Chondrocyte (in vitro differentiated cells): ENCODE measurements at places on chromosomes 4 and X. TPM values are rescaled to one million over a fixed set of nuclear protein-coding genes. Genes with fewer than 3 reads are reported as not detected.

- H3K4me3 ChIP-seq = no peak overlapping the region
- DNase-seq = no peak
- H3K36me3 ChIP-seq = no peaks in the 10 kb centered on the region
- no peak overlapping the region for H3K27ac ChIP-seq
Measured at GRCh38 chr4:158347556-158347955, 137.3 kb downstream of the TMEM144 start.

- no peak for DNase-seq
Measured at GRCh38 chr4:6182376-6183280, 17.7 kb downstream of the JAKMIP1 start.

GRCh38 chrX:8834392-8834791 lies 33.2 kb upstream of the FAM9A start:
- no peak overlapping the region for H3K4me3 ChIP-seq
- no peak overlapping the region for H3K27ac ChIP-seq
- no peaks in the 10 kb centered on the region for H3K36me3 ChIP-seq
- no peaks in the 10 kb centered on the region for H3K4me1 ChIP-seq
- H3K27me3 ChIP-seq = peaks cover 9% of the 10 kb centered on the region

GRCh38 chr4:24794916-24795665 lies at the start of gene SOD3:
SOD3 (plus strand) TSS chr4:24795573; CDS start chr4:24799522, 3,949 bp downstream.
- no peak for DNase-seq
- H3K27ac ChIP-seq = peak within 1 kb of the TSS; percentile 92
- peaks cover 29% of the 10 kb centered on the region for H3K4me1 ChIP-seq
- no peaks in the 10 kb centered on the region for H3K36me3 ChIP-seq
- H3K27me3 ChIP-seq = peaks cover 6% of the 10 kb centered on the region
- peak within 1 kb of the TSS; percentile 69 for H3K4me3 ChIP-seq

DNA sequence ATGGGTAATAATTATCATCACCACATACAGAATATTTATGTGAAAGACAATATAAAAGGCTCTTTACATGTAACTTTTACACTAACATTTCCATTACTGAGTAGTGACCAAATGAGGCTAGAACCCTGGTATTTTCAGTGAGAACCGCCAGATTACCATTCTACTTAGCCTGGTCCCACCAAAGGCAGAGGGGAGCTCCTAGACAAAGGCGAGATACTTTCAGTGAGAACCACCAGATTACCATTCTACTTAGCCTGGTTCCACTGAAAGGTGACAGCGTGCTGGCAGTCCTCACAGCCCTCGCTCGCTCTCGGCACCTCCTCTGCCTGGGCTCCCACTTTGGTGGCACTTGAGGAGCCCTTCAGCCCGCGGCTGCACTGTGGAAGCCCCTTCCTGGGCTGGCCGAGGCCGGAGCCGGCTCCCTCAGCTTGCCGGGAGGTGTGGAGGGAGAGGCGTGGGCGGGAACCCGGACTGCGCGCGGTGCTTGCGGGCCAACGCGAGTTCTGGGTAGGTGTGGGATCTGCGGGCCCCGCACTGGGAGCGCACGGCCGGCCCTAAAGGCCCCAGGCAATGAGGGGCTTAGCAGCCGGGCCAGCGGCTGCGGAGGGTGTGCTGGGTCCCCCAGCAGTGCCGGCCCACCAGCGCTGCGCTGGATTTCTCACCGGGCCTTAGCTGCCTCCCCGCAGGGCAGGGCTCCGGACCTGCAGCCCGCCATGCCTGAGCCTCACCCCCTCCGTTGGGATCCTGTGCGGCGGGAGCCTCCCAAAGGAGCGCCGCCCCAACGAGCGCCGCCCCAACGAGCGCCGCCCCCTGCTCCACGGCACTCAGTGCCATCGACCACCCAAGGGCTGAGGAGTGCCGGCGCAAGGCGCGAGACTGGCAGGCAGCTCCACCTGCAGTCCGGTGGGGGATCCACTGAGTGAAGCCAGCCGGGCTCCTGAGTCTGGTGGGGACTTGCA lies 1276.1 kb downstream of the PCDH7 start:
- no peak overlapping the region for H3K27ac ChIP-seq
- no peaks in the 10 kb centered on the region for H3K27me3 ChIP-seq
- H3K4me1 ChIP-seq = no peaks in the 10 kb centered on the region
- H3K36me3 ChIP-seq = no peaks in the 10 kb centered on the region
- H3K4me3 ChIP-seq = peak overlapping the region; percentile 52
- peak; percentile 83 for DNase-seq

- no peaks in the 10 kb centered on the region for H3K4me1 ChIP-seq
- no peaks in the 10 kb centered on the region for H3K36me3 ChIP-seq
- peak; percentile 91 for DNase-seq
- no peaks in the 10 kb centered on the region for H3K27me3 ChIP-seq
Measured at GRCh38 chr4:2069161-2069971, 10.2 kb downstream of the NAT8L start.

DNA sequence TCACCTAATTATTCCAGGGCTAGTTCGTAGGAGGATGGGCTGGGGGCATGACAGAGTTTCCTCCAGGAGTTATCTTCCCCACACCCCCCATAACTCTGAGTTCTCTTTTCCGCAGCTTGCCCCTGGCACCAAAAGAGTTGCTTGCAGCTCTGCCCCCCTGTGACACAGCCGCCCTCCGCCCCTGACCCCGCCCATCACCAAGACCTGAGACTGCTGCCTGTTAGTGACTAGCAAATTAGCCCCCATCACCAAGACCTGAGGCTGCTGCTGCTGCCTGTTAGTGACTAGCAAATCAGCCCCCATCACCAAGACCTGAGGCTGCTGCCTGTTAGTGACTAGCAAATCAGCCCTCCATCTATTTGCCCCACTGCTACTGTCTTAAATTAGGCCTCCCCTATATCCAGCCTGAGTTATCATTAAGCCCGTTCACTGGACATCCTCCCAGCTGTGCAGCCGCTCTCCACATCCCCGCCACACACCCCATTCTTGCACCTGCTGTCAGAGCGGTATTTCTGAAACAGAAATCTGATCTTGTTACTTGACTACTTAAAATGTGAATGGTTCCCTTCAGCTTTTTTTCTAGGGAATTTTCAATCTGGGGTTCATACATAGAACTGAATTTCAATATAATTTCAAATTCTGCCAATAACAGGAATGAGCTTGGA lies 1.5 kb upstream of the PAPSS1 start:
- H3K27me3 ChIP-seq = no peaks in the 10 kb centered on the region
- no peak for DNase-seq
- H3K4me3 ChIP-seq = peak overlapping the region; percentile 86
- H3K36me3 ChIP-seq = peaks cover 2% of the 10 kb centered on the region
- H3K4me1 ChIP-seq = peaks cover 41% of the 10 kb centered on the region

DNA sequence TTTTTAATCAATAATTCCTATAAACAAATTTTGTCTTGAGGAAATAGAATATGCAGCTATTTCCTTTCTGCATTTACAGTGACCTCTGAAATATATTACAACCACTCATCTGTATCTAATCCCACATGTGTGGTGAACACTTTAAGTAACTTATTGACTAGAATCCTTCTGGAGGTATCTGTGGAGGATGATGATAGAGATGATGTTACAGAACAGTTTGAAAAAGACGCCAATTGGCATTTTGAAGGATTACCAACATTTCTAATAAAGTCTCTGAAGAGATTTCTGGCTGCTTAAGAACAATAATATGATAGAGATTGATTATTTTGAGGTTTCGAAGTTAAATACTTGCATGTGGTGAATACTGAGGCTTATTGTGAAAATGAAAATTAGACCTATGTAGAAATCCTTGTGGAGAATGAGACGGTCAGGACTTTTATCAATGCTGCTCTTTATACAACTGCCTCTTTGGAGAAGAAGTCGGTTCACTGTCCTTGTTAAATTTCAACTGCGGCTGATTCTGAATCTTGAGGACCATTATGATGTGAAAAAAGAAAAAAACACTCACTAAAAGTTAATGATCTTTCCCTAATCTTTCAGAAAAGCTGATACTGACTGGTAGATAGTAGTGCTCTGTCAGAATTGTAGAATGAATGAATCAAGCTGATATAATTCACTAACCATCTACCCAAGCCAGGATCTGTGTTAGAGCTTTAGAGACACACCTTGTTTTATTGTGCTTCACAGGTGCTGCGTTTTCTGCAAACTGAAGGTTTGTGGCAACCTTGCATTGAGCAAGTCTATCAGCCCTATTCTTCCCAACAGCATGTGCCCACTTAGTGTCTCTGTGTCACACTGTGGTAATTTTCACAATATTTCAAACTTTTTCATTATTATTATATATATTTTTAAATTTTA lies 204.7 kb downstream of the SPRY1 start:
- peaks cover 16% of the 10 kb centered on the region for H3K4me1 ChIP-seq
- no peak overlapping the region for H3K27ac ChIP-seq
- H3K27me3 ChIP-seq = no peaks in the 10 kb centered on the region

GRCh38 chrX:86103061-86103460 lies 45.2 kb upstream of the DACH2 start:
- H3K36me3 ChIP-seq = no peaks in the 10 kb centered on the region
- peaks cover 7% of the 10 kb centered on the region for H3K27me3 ChIP-seq
- DNase-seq = no peak
- no peak overlapping the region for H3K27ac ChIP-seq

DNA sequence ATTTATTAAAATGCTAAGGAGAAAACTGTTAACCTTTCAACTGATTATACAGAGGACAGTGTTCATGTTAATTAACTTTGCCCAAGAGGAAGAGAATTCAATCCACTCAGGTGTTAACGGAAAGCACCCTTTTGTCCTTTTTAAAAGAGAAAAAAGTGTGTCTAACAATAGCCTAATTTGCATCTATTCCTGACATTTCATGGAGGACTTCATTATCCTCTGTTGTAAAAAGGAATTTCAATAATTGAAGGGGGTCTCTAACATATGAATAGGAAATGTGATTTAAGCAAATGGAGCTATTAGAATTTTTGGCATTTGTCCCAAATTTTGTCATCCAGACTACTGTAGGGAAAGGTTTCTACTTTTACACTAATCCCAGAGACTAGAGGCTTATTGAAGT lies 44.6 kb upstream of the GC start:
- no peak for DNase-seq
- no peaks in the 10 kb centered on the region for H3K36me3 ChIP-seq
- peaks cover 15% of the 10 kb centered on the region for H3K27me3 ChIP-seq
- H3K4me3 ChIP-seq = no peak overlapping the region
- no peak overlapping the region for H3K27ac ChIP-seq

DNA sequence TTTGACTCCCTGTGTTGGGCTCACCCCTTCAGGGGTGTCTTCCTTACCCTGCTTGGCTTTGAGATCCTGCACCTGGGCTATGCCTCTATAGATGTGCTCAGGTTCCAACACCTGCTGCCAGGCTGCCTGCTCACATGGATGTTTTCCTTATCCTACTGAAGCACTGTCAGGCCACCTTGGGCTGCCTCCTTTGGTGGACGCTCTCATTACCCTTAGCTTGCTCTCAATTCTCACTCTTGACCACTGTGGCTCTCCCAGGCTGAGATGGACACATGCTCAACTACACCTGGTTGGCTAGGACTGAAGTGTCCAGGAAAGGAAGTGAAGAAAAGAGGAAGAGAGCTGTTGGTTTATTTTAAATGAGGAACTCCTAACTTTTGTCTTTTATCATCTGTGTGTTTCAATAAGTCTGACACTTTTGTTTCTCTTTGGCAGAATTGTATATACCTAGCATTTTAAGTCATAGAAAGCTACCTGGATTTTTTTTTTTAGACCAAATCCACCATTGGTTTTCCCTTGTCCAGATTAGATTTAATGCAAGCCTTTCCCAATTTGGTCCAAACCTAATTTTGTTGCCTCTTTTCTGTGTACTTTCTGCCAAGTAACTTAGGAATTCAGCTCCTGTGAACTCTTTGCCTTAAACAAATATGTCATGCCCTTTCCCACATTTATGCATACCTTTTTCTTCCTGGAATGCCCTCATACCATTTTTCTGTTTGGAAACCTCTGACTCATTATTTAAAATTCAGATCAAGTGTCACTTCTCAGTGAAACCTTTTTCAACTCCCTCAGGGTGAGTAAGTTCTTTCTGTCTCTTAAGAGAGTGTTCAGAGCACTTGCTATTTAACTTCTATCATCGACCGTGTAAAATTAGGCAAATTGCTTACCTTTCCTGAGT lies 175.8 kb downstream of the GC start:
- H3K4me3 ChIP-seq = no peak overlapping the region
- H3K27ac ChIP-seq = peak overlapping the region; percentile 43
- H3K27me3 ChIP-seq = no peaks in the 10 kb centered on the region
- peaks cover 6% of the 10 kb centered on the region for H3K36me3 ChIP-seq
- no peak for DNase-seq

- H3K4me1 ChIP-seq = peaks cover 11% of the 10 kb centered on the region
- no peaks in the 10 kb centered on the region for H3K36me3 ChIP-seq
- no peaks in the 10 kb centered on the region for H3K27me3 ChIP-seq
- no peak overlapping the region for H3K4me3 ChIP-seq
Measured at GRCh38 chrX:69128588-69128987, 36.7 kb downstream of the PJA1 start.

- DNase-seq = no peak
- peaks cover 5% of the 10 kb centered on the region for H3K4me1 ChIP-seq
- no peak overlapping the region for H3K27ac ChIP-seq
Measured at GRCh38 chrX:39156051-39156450, 354.8 kb downstream of the MID1IP1 start.

DNA sequence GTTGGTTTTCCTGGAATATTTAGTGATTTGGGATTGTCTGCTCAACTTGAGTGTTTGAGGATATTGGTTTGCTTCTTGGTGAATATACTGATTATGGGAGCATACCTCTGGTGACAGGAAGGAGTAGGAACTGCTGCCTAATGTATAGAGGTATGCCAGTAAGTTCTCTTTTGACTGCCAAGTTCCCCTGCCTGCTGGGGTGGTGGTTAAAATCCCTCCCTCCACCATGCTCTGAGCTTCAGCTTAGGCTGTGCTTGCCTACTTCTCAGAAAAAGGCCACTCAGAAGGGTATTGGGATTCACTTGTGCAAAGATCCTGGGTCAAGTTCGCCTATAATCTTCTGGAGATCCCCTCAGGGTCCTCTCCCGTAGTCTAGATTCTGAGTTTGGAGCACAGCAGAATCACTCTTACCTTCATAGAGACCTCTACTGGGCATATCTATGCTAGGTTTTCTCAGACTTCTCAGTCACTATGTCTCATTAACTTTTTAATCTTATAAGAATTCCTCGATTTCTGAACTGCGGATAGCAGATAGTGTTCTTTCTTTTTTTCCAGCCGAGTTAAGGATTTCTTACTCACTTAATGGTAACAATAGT lies 44.7 kb upstream of the DCK start:
- DNase-seq = no peak
- H3K36me3 ChIP-seq = peaks cover 2% of the 10 kb centered on the region
- peak overlapping the region; percentile 9 for H3K27ac ChIP-seq
- H3K4me3 ChIP-seq = no peak overlapping the region
- H3K27me3 ChIP-seq = no peaks in the 10 kb centered on the region
- H3K4me1 ChIP-seq = peaks cover 45% of the 10 kb centered on the region

GRCh38 chr4:98446499-98447375 lies 185.6 kb downstream of the RAP1GDS1 start:
- H3K36me3 ChIP-seq = peaks cover 22% of the 10 kb centered on the region
- no peak overlapping the region for H3K4me3 ChIP-seq
- no peaks in the 10 kb centered on the region for H3K27me3 ChIP-seq

TIGD4 gene
- 0.20 to 0.39 TPM (median 0.23 TPM) in 3 replicates for total RNA-seq

EGF gene
- 0.87 to 1.4 TPM (median 1.3 TPM) in 3 replicates for total RNA-seq

ZFYVE28 gene
- total RNA-seq = 1.3 to 3.3 TPM (median 2.8 TPM) in 3 replicates

GSPT2 gene
- 8.7 to 9.6 TPM (median 9.1 TPM) in 3 replicates for total RNA-seq

PKD2 gene
- total RNA-seq = 69.7 to 71.7 TPM (median 69.8 TPM) in 3 replicates

TLR2 gene
- 1.0 to 1.9 TPM (median 1.7 TPM) in 3 replicates for total RNA-seq

ARMCX5 gene
- 10.2 to 14.9 TPM (median 12.3 TPM) in 3 replicates for total RNA-seq

RIBC1 gene
- 0.38 to 0.99 TPM (median 0.60 TPM) in 3 replicates for total RNA-seq

LUZP4 gene
- total RNA-seq = not detected in 3 replicates

NCAPG gene
- 6.4 to 9.1 TPM (median 6.5 TPM) in 3 replicates for total RNA-seq

USP17L11 gene
- not detected in 3 replicates for total RNA-seq

ITGB1BP2 gene
- total RNA-seq = 2.1 to 3.2 TPM (median 2.5 TPM) in 3 replicates
